Mesenteric fat pad (tissue), 1 donor: ENCODE measurements at places on chromosomes 4 and X.

DNA sequence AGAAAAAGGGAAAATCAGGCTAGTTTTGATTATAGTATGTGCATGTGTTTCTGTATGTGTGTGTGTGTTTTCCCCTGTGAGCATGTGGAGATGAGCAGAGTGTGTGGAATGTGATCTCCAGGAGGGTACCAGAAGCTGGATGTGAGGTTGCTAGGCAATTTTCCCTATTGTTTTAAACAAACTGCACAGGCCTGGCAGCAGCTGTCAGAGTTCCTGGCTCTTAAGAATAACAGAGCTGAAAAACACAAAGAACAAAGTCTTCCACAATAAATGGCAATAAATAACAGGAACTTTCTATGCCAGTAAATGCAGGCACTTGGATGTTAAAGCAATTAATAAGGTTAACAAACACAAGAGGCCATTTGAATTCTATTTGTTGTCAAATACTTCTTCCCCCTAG is 344.6 kb upstream of the CTSO start:
- DNase-seq, result no peak

GRCh38 chr4:80197601-80198440 is 518 bp downstream of the PRDM8 start:
- DNase-seq, result no peak

DNA sequence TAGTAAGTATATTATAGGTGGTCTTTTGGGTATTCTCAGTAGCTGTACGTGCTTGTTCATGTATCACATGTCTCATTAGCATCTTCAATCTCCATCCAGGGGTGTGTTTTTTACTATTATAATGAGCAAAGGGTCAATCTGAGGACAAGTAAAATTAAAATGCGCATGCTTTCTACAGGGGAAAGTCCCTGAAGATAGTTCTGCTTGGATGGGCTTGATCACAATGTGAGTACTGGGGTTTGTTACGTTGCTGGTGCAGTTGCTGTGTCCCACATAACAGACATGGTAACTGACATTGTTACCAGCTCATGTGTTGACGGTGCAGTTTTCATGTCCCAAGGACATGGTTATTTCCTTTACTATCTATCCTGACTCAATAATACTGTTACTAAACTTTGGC is 65.9 kb downstream of the UCHL1 start:
- DNase-seq, result no peak

- DNase-seq, result no peak
Observed at GRCh38 chr4:15451866-15452765, 17.6 kb upstream of the CC2D2A start.

DNA sequence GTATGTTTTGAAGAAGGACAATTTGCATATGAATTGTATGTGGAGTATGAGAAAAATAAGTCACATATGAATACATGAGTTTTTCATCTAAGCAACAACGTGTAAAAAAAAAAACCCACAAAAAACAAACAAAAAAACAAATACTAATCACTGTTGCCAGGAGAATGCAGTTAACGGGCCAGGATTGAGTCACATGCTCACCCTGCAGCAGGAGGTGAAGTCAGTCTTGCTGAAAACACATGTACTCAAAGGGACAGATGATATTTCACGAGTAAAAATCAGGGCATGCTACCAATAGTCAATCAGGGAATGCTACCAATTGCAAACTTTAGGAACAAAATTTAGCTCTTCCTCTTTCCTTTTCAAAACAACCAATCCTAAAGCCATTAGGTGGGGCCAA is 10.4 kb upstream of the DCLK2 start:
- DNase-seq, result no peak

GRCh38 chr4:57442831-57443291 is 332.7 kb upstream of the IGFBP7 start:
- DNase-seq, result no peak

DNA sequence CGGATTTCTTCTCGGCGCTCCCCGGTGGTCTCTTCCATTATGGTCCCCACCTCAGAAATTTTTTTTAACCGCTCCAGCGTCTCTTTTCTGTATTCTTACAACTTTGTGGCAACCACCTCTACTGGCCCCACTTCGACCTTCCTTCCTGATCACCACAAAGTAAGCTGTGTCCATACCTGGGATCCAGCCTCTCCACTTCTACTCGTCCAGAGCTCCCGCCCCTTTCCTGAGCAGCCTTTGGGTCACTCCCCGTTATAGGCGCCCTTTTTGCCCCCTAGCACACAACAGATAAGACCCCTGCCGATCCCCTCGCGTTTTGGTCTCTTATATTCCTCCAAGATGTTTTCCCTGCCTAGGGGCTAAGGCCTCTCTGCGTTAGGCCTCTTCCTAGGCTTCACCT is 557 bp downstream of the PIGG start:
- no peak for DNase-seq
